ENCODE measurements at places on chromosomes 4 and X.

DNA sequence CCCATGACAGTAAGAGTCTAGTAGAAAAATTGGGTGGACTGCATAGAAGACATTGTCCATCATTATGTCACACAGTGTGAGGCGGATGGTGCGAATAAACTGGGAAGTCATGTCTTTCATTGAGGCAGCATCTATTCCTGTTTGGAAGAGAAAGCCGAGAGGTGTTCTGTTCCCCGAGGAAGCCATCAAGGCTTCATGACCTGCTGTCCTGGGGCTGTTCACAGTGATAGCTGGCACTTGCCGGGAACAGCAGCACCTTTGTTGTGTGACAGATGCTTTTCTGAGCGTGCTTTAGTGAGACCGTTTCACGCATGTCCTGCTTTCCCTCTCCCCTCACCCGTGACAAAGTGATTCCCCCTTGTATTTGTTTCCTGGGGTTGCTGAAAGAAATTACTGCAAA, 20.3 kb downstream of the RGS12 start:
- DNase-seq, result no peak

- no peak for DNase-seq
Observed at GRCh38 chr4:53782458-53782845, 191.2 kb upstream of the LNX1 start.

DNA sequence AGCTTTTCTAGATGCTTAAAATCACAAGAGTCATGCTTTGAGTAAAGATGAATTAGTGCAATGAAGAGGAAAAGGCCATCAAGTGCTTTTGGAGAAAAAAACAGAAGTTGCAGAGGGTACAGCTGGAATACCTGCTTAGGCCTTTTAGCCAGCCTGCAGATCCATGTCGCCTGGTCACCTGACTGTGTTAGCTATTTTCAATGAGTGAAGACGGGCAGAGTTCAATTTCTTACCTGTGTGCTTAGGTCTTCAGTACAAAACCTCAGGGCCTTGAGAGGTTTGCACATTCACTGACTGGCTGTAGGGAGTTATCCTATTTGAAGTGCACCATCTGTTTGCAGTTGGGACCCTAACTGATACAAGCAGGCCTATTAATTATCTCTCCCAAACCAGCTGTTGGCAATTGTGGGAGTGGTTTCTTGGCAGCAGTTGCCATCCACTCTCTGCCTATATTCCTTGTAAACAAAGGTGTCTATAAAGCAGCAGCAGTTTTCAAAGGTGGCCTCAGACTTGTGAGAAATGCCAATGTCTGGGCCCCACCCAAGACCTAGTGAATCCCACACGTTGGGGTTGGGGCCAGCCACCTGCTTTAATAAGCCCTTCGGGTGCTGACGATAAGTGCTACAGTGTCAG, 16.3 kb upstream of the FAT1 start:
- DNase-seq, result no peak

DNA sequence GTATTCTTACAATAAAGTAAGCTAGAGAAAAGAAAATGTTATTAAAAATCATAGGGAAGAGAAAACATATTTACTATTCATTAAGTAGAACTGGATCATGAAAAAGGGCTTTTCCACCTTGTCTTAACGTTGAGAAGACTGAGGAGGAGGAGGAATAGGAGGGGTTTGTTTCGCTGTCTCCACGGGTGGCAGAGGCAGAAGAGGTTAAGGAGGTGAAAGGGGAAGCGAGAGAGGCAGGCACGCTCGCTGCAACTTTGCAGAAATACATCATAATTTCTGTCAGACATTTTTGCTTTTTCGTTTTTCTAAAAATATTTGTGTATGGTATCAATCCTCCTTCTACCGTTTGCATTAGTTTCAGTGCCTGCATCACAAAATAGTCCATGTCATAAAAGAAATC, 2375.1 kb upstream of the AGA start:
- no peak for DNase-seq

DNA sequence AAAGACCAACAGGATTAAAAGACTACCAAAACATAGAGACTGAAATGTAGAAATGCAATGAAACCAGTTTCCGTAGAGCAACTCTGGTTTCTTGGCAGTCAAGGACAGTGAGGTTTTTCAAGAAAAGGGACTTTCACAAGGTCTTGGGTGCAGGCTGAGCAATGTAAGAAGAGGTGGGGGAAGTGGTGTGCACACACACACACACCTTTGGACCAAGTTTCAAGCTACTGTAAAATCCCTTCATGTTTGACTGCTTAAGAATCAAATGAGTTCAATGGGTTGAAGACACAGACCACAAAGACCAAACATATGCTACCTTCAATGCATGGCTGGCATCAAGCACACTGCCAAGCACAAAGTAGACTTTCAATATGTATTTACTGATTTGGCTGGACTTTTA, 17.8 kb upstream of the MCF2 start:
- no peak for DNase-seq

DNA sequence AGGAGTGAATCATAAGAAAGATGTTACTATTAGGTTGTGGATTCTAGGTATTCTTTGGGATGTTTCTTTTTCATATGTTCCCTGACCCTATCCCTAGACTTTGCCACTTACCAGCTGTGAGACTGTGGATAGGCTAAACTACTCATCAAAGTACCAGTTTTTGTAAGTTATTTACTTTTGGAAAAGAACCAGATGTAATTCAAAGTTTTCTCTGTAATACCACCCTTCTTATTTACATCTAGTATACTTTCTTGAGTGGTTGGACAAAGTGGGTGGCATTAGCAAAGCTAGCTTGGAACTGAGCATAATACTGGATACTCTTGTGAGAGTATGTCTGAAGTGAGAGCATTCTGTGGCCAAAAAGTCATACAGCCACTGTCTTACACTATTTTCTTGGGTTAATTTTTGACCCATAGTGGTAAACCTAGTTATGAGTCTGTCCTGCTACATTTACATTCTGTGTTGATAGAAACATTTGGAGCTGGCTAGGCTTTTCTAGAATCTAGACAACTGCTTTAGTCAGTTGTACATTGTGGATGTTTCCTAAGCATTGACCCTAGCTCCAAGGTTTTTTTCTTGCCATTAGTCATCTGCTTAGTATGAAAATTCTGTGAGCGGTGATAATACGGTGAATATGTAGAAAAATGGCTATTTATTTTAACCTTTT, 41.7 kb downstream of the KDM6A start:
- no peak for DNase-seq

GRCh38 chrX:54842607-54843006, 35.1 kb downstream of the MAGED2 start:
- no peak for DNase-seq

GRCh38 chrX:131837325-131837724, 185.8 kb upstream of the STK26 start:
- DNase-seq, result no peak

GRCh38 chr4:67933755-67934154, 29.5 kb downstream of the TMPRSS11A start:
- no peak for DNase-seq

GRCh38 chr4:91319556-91320268, 984.1 kb upstream of the GRID2 start:
- DNase-seq, result no peak

DNA sequence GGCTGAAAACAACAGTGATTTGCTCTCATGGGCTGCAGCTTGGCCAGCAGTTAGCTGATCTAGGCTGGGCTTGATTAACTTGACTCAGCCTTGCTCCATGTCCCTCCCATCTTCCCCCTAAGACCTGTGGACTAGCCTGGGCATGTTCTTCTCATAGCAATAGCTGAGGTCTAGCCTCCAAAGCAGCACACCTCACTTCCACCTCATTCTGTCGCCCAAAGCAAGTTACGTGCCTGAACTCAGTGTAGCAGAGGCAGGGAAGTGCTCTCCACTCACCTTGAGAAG, 62.2 kb downstream of the EVC start:
- DNase-seq, result no peak

- DNase-seq, result no peak
Observed at GRCh38 chrX:73940893-73941470, 363.0 kb upstream of the ZCCHC13 start.

DNA sequence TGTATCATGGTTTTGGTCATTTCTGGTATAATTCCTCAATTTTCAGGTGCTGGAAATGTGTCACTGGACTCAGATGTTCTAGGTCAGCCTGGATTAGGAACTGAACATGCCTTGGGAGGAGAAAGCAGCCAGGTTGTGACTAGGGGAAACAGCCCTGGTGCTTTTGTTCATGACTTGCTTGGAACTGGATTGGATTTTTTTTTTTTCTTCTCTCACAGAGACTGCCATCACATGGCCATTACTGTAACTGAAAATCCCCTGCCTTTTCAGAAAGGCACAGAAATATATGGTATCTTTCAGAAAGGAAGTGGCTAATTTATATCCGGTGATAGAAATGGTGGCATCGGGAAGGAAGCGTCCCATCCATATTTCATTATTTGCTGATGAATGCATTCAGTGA, 34.6 kb downstream of the SEPTIN11 start:
- DNase-seq, result no peak
